ENCODE measurements at places on chromosomes 1 and 21.
A peak's percentile ranks its signal among the peaks of the same experiment; 100 is the strongest.

- peak; percentile 51 for DNase-seq
Measured at GRCh38 chr1:113978863-113979702, at the start of gene OLFML3. Gene OLFML3 (plus strand): TSS chr1:113979474. CDS start chr1:113979517, 43 bp downstream.

- DNase-seq = no peak
Measured at GRCh38 chr1:184253921-184254320, 132.9 kb upstream of the C1orf21 start.

GRCh38 chr21:44437696-44438431 is 17.4 kb upstream of the LRRC3 start:
- DNase-seq = no peak

DNA sequence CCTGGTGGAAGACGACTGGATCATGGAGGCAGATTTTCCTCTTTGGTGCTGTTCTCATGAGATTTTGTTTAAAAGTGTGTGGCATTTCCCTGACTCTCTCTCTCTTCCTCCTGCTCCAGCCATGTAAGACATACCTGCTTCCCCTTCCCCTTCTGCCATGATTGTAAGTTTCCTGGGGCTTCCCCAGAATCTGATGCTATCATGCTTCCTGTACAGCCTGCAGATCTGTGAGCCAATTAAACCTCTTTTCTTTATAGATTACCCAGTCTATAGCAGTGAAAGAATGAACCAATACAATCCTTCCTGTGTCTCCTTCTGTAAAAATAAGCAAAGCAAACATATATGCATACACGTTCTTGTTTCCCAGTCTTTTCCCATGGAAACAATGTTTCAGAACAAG is 273.2 kb downstream of the DYRK1A start:
- DNase-seq = no peak

DNA sequence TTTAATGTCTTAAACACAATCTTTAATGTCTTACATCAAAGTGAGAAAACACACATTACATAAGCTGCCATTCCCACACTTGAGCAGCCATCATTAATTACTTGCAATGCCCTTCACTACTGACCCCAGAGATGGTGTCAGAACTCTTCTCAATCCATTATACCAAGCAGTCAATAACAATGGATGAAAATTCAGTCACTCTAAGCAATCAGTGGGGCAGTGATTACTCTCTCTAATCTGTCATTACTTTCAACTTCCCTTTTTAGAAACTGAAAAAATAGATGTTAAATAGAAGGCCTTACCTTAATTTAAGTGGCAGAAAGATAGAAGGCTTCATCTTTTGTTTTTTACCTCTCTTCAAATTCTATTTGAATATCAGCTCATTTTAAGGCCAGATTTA is 9.7 kb upstream of the FRRS1 start:
- no peak for DNase-seq

GRCh38 chr1:109846162-109846561 is 64.5 kb upstream of the CSF1 start:
- DNase-seq = no peak

- DNase-seq = peak; percentile 93
Measured at GRCh38 chr1:12580054-12580887, 37.7 kb downstream of the DHRS3 start.

DNA sequence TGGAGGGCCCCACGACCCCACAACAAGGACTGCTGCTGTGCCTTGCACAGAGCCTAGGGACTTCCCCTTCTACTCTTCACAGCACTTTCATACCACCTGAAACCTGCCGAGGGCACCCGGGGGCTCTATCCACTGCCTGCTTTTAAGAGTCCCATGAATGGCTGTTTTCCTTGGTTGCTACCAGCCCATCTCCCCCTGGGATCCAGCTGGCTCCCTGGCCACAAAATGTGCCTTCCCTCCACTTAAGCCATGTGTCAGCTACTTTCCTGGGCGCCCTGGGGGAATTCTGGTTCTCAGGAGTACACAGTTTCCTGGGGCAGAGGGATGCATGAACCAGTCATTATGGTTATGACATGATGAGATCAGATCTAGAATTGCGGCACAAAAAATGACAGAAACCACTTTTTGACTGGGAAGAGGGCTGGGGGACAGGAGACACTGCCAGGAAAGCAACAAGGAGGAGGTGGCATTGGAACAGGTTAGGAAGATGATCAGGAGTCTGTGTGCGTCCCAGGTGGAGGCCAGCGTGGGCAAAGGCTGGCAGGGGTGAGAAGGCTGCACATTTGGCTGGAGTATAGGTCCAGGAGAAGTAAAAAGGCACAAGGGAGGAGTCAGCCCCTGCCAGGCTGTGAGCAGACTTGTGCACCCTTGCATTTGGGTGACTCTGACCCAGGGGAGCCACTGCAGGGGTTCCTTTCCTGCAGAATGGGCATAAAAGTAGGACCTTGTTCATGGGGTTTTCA is 3.2 kb upstream of the TNFRSF8 start:
- no peak for DNase-seq

DNA sequence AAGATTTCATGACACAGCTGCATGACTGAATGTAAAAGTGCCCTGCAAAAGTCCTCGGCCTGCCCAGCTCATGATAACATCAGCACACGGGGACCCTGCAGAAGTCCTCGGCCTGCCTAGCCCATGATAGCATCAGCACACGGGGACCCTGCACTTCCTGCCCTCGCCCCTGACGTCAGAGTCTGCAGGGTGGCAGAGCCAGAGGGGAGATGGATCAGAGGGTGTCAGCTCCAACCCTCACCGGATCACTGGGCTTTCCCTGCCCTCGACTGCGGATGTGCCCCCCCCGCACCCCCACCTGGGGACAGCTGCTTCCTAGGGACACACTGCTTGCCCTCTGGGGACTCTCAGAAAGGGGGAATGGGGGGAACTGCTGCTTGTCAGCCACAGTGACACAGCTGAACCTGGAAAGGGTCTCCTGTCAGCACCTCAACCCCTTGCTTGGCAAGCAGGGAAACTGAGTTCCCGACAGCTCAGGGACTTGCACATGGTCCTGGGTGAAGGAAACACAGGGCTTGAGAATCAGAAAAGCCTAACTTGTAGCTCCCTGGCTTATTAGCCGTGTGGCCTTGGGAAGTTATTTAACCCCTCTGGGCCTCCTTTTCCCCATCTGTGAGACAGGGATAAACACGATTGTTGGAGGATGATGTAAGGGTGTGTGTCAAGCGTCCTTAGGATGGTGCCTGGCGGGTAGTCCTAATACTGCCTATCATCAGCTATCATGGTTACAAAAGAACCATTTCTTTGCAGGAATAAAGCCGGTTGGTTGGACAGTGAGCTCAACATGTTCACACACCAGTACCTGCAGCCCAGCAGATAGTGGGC is 8.3 kb upstream of the MIIP start:
- DNase-seq = no peak

DNA sequence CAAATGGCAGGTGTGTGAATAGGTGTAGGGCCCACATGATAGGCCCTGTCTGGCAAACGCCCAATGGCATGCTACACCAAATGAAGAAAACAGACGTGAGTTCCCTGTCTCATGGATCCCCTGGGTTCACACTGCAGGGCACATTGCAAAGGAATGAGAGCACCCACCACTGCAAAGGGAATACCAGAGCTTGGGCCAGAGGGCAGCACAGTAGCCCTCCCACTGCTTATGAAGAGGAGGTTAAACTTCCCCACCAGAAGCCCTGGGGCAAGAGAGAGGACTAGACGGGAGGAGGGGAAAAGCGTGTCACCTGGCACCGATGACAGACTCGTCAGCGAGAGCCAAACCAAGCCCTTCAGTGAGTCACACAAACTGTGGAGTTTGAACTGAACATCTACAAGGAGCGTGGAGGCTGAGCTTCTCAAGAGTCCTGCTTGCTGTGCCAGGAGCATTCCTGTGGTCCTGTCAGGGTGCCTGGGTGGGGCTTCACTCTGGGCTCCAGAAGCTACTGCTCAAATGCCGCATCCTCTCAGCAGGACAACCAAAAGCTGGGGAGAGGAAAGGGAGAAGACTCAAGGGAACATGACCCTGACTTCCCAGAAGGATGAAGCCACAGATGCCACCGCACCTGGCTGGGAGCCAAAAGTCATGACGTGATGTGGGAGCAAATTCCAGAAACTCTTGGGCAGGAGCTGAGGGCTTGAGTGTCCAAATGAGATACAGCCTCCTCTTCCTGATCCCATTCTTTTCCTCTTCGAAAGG is 61.1 kb downstream of the TOMM20 start:
- DNase-seq = peak; percentile 95

DNA sequence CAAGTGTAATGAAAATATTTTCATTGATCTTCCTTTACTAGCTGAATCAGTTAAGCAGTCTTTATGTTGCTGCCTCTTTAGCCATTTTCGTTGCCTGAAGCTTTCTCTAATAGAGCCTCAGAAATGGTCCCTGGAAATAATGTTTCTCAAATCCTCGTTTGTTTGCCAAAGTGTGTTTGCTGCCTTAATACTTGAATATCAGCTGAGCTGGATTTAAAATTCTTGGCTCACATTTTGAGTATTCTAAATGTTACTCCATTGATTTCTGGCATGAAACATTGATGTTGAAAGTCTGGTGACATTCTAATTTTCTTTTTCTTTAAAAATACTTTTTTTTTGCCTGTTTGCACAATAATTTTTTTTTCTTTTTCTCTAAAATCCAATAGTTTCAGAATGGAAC is 84.6 kb upstream of the SERBP1 start:
- no peak for DNase-seq

DNA sequence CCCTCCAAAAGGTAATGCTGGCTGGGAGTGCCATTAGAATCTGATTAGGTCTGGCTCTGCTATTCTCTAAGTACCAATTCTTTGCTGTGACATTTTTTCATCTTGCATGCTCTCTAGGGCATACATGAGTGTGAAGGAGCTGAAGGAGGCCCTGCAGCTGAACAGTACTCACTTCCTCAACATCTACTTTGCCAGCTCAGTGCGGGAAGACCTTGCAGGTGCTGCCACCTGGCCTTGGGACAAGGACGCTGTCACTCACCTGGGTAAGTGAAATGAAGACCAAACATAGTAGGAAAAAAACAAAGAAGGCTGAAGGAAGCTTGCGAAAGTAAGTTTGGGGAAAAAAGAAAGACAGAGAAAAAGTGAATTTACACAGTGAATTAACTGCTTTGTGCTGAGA is 207.9 kb downstream of the PAPPA2 start:
- no peak for DNase-seq

DNA sequence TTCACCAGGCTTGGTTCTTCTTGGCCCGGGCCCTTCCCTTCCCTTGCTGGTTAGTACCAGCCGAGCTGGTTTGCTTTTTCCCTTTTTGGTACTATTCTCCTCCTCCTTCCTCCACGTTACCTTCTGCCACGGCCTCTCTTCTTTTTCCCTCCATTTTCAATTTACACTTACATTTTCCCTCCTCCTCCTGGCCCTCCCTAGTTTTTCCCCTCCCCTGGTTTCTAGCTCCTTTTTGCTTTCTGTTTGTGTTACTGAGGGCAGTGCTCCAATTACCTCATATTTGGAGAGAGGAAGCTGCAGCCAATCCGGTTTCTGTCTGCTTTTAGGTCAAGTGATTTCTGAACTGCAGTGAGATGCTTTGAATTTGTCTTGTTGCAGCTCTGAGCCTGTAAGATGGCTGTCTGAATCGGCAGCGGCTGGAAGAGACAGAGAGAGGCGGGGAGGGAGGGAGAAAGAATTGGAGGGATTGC is 63.7 kb downstream of the MACF1 start:
- no peak for DNase-seq

GRCh38 chr1:1599030-1599934 is 653 bp downstream of the FNDC10 start:
- no peak for DNase-seq

DNA sequence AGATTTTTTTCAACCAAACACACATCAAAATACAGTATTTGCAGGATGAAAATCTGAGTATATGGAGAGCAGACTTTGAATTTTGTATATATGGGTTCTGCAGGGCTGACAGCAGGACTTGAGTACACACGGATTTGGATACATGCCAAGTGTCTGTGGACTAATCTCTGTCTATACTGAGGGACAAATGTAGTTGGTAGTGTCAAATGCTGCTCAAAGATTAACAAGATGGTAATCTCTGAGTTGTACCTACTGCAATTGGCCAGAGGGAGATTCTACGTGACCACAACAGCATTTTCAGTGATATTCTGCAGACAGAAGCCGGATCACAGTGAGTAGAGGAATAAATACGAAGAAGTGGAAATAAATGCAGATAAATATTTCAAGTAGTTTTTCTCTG is 43.4 kb downstream of the SHCBP1L start:
- DNase-seq = no peak

GRCh38 chr1:17117451-17118265 is 1.6 kb downstream of the PADI2 start:
- no peak for DNase-seq

- DNase-seq = no peak
Measured at GRCh38 chr1:221241592-221241991, 362.3 kb downstream of the HLX start.

GRCh38 chr1:5742801-5743200 is 249.4 kb downstream of the NPHP4 start:
- no peak for DNase-seq

- DNase-seq = no peak
Measured at GRCh38 chr1:117167402-117167801, 43.3 kb downstream of the VTCN1 start.

DNA sequence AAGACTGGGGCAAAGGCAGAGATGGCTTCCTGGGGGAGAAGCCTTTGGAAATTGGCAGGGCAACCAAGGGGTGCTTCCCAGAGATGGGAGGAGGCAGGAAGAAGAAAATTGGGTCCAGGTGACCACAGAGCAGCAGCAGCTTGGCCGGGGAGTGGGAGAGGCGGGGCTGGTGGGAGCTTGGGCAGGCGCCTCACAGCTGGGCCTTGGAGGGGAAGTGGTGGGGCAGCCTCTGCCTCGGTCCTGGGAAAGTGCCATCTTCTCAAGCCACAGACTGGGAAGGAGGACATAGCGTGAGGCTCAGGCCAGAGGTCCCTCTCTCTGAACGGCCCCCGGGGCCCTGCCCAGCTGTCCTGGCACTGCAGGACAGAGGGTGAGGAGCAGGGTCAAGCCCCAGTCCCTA is 24.0 kb upstream of the WASF2 start:
- no peak for DNase-seq

- DNase-seq = no peak
Measured at GRCh38 chr1:117680316-117681002, 74.6 kb downstream of the TENT5C start.

GRCh38 chr1:20530901-20531300 is 21.5 kb upstream of the FAM43B start:
- DNase-seq = no peak

- no peak for DNase-seq
Measured at GRCh38 chr1:156592910-156593660, 1.5 kb downstream of the NAXE start.

DNA sequence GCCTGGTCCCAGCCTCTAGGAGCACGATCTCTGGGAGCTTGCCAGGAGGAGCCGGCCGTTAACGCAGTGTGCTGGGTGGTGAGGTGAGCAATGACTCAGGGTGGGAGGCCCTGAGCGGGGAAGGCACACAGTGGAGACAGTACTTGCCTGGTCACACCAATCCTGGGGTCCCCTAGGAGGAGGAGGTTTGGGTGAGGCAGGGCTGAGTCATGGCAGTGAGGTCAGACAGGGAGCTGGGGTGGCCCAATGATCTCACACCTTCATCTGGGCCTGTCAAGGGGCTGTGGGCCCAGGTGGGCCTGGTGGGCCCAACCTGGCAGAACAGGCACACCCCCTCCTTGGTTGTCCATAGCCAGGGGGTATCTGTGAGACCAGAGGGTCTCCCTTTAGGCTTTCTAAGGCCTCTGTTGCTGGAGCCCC is 8.6 kb upstream of the EDN2 start:
- DNase-seq = peak; percentile 88

GRCh38 chr1:243421784-243422183 is 165.9 kb downstream of the SDCCAG8 start:
- peak; percentile 31 for DNase-seq

- DNase-seq = no peak
Measured at GRCh38 chr1:245765230-245766000, 610.6 kb downstream of the KIF26B start.

- no peak for DNase-seq
Measured at GRCh38 chr1:40712997-40713396, 21.5 kb downstream of the NFYC start.

GRCh38 chr1:234851450-234852438 is 241.8 kb upstream of the IRF2BP2 start:
- no peak for DNase-seq

All from retinal pigment epithelial cell (primary cell).